Lower leg skin (tissue), 4 donors: ENCODE measurements at places on chromosomes 4 and X. TPM values are rescaled to one million over a fixed set of nuclear protein-coding genes. Genes with fewer than 3 reads are reported as not detected.

Gene SH3RF1
- total RNA-seq = 11.0 TPM

Gene RNF128
- total RNA-seq = 24.5 TPM

Gene TXK
- total RNA-seq = 0.81 TPM

Gene TBC1D9
- 13.0 TPM for total RNA-seq

Gene GLUD2
- total RNA-seq = 0.68 TPM

Gene NRK
- total RNA-seq = 0.26 TPM

Gene MUC7
- 2.5 TPM for total RNA-seq

Gene VCX3A
- total RNA-seq = not detected

Gene ZNF711
- 1.2 TPM for total RNA-seq

Gene TMEM156
- total RNA-seq = 0.52 TPM

Gene CCNB3
- total RNA-seq = 0.36 TPM

Gene PRDX4
- 42.6 TPM for total RNA-seq

Gene CD38
- total RNA-seq = 0.29 TPM

Gene CCDC110
- 0.75 TPM for total RNA-seq

Gene ABCG2
- 3.6 TPM for total RNA-seq

Gene MAGEA12
- not detected for total RNA-seq

Gene PAGE1
- not detected for total RNA-seq

Gene HTT
- total RNA-seq = 141 TPM

Gene MSN
- 108 TPM for total RNA-seq

Gene SASH3
- 0.25 TPM for total RNA-seq

Gene HHIP
- 0.03 TPM for total RNA-seq

Gene TRPC5OS
- not detected for total RNA-seq

Gene ODAPH
- not detected for total RNA-seq

Gene TLR10
- total RNA-seq = 1.4 TPM

Gene RHOXF2
- total RNA-seq = not detected

Gene CITED1
- total RNA-seq = 1.3 TPM
